Activated T-helper 1 cell treated with anti-CD3 and anti-CD28 coated beads, Interleukin-12 subunit alpha, Interleukin-12 subunit beta, Interleukin-2, Interleukin-4 antibody, amounts not matched to agents 30 ng/mL and 10 ng/mL and 1 ng/mL, durations not matched to agents 14 hours and 24 hours and 36 hours (primary cell): ENCODE measurements at places on chromosomes 4 and X.

- no peak for DNase-seq
Observed at GRCh38 chrX:22760513-22761057, 239.2 kb upstream of the DDX53 start.

GRCh38 chrX:2449135-2449886 is 51.5 kb downstream of the DHRSX start:
- DNase-seq = no peak

DNA sequence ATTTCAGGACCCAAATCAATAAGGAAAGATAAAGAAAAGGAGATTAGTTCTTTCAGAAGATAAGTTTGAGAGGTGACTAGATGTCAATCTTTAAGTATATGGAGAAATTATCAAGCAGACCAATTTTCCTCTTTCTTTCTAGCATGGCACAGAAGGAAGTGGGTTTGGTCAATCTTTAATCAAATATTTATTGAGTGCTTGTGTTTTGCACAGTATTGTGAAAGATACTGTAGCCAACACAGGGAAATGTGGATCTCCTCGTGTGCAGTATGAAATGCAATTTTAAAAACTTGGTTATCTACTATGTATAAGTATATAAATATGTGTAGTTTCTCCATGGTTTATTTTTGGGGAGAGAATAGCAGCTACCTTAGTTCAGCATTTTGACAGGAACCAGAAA is 655.2 kb downstream of the RAPGEF2 start:
- DNase-seq = no peak

GRCh38 chr4:154049457-154050181 is 260.7 kb upstream of the SFRP2 start:
- DNase-seq = no peak

DNA sequence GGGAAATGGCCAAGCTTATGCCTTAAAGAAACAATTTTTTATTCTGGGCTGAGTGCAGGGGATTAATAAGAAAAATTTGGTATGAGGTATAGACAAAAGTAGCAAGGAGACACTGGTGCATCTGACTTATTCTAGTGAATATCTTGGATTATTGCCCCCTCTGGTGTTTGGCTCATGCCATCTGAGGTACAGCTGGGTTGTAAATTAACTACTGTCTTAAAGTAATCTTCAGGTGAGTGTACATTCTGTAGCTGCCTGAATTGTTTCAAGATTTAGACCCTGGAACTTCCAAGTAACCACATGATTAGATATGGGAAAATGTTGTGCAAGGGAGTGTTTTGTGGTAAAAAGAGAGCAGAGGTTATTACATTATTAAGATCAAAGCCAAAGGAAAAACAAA is 988.7 kb downstream of the FAM133A start:
- DNase-seq = no peak

DNA sequence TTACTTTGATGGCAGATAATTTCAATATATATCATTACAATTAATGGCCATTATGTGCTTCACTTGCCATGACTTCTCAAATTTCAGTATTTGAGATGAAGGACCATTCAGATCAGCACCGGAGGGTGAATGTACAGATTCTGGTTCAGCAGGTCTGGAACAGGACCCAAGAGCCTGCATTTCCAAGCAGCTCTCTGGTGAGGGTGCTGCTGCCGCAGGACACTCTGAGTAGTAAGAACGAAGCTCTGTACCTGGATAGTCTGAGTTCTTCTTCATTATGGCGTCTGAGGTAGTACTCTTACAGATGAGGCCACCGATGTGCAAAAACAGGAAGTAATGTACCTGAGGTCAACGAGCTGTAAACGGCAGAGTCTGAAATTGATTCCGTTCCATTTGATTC is 228.2 kb downstream of the FBXW7 start:
- no peak for DNase-seq

DNA sequence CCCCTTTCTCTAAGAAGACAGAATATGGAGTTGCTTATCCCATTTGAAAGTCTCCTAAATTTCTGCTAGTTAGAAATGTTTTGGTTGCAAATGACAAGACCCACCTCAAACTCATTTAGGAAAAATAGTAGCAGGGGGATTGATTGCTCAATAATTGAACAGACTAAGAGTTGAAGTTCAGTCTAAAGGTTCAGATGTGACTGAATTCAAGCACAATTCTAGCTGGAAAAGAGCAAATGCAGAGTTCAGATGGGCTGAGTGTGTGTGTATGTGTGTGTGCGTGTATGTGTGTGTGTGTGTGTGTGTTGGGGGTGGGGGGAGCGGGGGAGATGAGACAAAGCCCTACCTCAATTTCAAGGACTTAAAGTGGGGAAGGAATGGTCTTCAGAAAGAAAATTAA is 35.7 kb upstream of the SH3D19 start:
- DNase-seq = no peak

GRCh38 chr4:8333726-8334460 is 64.3 kb downstream of the HTRA3 start:
- DNase-seq = no peak

DNA sequence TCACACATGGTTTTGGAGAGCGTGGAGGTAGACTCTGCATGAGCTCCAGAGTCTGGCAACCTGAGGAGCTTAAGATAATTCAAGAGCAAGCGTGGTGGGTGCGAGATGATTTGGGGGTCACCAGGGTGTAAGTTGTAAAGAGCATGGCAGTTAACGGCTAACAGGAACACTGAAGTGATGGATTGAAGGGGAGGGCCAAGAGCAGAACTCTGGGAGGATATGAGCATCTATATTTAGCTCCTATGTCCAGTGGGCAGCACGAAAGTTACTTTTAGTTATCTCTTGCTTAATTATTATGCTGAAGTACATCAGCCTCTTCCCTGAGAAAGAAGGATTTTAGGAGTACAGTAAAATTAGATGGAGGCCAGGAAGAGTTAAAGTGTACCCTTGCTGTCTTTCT is 231.9 kb upstream of the HAND2 start:
- DNase-seq = no peak

GRCh38 chr4:40316333-40316781 is 18.8 kb upstream of the CHRNA9 start:
- DNase-seq = peak; percentile 65

GRCh38 chr4:145178740-145179280 is 1.6 kb downstream of the OTUD4 start:
- DNase-seq = no peak

GRCh38 chr4:38151873-38152272 is 191.7 kb downstream of the PTTG2 start:
- DNase-seq = no peak

DNA sequence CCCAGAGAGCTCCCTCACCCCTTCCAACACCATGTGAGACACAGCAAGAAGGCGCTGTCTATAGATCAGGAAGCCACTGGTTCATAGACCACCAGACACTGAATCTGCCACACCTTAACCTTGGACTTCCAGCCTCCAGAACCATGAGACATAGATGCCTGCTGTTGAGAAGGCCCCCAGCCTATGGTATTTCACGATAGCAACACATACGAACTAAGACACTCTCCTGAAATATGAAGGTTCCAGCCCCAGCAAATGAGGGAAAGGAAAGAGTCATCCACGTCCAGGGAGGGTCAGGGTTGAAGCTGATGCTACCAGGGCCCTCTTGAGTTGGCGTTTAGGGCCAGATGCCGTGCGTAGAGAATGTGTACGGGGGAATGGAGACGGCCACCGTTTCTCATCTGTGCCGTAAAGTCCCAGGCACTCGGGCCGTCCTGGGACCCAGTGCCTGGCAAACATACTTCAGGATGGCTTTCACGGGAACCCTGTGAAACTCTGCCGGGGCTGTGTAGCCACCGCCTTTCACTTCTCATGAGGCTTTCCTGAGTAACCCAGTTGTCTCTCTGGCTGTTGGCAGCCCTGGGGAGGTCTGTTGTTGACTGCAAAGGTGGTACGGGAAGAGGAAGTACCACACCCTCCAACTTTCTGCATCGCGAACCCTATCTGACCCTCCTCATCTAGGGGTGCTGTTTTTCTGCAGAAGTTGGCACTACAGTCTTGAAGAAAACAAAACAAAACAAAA is 17.7 kb upstream of the P2RY8 start:
- DNase-seq = peak; percentile 42

DNA sequence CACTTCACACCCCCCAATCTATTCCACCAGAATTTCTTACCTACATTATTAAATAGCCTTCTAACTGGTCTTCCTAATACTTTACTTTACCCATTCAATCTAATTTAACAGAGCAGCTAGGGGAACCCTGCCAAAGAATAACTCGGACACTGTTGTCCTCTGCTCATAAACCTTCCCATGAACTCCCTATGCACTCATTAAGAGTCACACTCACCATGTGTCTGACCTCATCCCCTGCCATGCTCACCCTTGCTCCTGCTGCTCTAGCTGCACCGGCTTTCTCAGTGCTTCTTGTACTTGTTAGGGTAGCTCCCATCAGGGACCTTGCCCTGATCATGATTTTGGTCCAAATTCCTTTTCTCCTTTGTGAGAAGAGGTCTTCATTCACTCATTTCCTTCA is 54.6 kb upstream of the GUCY1A1 start:
- DNase-seq = no peak

DNA sequence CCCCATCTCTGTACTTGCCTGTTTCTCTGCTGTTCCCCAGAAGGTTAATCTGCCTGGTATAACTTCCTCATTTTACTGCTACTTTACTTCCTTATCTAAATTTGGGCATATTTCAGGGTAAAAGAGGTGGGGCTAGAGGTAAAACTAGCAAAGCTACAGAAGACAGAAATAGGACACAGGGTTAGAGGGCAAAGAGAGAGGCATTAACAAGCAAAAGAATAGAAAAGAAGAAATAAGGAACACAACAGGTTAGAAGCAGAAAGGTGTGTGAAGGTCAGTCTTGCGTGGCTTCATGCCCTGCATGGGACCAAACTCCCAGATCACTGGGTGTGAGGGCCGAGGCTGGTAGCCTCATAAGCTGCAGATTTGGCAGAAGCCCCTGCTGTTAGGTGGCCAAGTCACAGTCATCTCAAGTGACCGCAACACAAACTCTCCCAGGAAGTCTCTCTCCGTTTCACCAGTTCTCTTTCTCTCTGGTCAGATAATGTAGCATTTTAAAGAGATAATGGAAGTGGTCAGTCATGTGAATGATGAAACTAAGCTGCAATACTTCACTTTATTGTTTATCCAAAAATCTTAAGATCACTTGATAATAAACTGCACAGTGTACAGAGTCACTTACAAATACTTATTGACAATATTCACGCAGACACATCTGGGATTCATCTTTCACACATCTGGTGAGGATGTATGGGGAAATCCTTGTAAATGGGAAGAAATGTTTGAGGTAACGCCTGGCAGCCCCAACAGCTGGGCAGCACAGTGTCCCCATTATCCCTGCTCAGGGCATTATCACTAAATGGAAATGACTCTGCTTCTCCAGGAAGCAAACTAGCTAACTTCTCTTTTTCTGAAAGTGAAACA is 16.4 kb downstream of the TMEM154 start:
- no peak for DNase-seq

GRCh38 chr4:31791666-31792065 is 1071.5 kb downstream of the PCDH7 start:
- DNase-seq = no peak

DNA sequence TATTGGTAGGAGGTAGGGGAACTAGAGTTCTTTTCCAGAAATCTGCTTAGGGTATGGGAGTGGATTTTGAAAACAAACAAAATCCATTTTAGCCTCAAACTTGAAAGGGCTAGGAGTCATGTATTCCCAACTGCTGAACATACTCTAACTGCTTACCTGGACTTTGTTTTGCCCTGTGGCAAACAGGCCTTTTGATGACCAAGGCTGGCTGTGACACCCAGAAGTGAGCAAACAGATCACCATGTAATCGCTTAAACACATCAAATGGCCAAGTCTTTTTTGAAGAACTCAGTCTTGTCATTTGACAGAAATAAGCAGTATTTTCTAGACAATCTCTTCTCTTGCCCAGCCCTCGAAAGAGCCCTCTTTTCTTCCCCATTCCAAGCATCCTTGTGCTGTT is 203.4 kb downstream of the KIT start:
- no peak for DNase-seq

- no peak for DNase-seq
Observed at GRCh38 chr4:37951461-37952352, 8.5 kb upstream of the PTTG2 start.

DNA sequence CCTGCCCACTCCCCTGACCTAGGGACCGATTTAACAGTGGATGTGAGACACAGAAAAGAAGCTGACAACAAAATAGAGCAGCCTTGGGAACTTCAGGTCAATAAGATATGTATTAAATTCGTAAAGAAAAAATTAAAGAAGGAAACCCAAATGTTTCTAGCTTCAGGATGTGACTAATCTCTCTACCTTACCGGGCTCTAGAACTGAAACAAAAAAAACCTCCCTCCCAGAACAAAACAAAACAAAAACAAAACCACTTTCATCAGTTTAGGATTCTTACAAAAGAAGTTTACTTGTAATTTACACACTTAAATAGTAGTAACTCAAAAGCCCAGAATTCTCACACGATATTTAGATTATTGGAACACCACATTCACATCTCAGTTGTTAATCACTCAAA is 185.8 kb upstream of the RPS6KA3 start:
- no peak for DNase-seq

DNA sequence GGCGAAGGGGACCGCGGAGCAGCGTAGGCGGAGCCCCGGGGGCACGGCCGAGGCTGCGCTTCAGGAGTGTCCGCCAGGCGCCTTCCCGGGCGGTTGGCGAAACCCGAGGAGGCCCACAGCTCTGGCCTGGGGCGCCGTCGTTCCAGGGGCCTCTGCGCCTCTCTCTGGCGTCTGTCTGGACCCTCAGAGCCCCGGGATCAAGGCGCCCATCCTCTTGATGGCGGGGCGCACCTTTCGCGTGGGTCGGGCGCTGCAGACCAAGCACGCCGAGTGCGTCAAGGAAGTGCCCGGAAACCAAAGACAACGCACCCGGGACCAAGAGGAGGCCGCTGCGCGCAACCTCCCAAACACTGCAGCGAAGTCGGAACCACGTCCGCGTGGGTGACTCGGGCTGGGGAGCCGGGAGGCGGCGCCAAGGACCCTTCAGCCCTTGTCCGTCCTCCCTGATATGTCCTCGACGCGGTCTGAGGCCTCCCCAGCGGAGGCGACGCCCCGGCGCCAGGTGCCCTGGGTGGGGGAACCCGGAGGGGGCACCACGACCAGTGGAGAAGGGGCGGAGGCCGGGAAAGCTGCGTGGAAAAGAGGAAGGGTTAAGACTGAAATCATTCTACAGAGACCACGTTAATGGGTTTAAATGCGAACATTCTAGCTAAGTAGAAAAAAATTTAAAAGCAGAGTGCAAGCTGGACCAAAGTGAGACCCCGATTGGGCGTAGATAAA is 9.9 kb downstream of the HMX1 start:
- DNase-seq = no peak

GRCh38 chr4:110623718-110624397 is 981 bp upstream of the PITX2 start:
- DNase-seq = no peak

GRCh38 chrX:54416965-54417364 is 23.2 kb upstream of the TSR2 start:
- no peak for DNase-seq

DNA sequence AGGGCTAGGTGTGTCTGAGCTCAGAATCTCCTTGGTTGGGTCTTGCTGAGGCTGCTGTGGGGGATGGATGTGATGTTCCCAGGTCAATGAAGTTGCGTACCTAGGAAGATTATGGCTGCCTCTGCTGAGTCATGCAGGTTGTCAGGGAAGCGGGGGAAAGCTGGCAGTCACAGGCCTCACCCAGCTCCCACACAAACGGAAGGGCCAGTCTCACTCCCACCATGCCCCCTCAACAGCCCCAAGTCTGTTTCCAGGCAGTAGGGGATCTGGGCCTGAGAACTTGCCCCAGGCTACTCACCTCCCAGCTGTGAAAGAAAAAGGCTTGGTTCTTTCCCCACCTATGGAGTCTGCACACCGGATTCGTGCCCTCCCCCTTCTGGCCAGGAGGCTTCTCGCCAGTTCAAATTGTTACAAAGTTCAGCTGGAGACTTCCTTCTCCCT is 72.9 kb downstream of the WDR44 start:
- DNase-seq = no peak

- DNase-seq = no peak
Observed at GRCh38 chr4:169658975-169659715, 38.8 kb downstream of the CLCN3 start.
